ENCODE measurements at places on chromosomes 1 and 21.

GRCh38 chr1:180201451-180202200, 28.4 kb upstream of the LHX4 start:
- no peak for DNase-seq

DNA sequence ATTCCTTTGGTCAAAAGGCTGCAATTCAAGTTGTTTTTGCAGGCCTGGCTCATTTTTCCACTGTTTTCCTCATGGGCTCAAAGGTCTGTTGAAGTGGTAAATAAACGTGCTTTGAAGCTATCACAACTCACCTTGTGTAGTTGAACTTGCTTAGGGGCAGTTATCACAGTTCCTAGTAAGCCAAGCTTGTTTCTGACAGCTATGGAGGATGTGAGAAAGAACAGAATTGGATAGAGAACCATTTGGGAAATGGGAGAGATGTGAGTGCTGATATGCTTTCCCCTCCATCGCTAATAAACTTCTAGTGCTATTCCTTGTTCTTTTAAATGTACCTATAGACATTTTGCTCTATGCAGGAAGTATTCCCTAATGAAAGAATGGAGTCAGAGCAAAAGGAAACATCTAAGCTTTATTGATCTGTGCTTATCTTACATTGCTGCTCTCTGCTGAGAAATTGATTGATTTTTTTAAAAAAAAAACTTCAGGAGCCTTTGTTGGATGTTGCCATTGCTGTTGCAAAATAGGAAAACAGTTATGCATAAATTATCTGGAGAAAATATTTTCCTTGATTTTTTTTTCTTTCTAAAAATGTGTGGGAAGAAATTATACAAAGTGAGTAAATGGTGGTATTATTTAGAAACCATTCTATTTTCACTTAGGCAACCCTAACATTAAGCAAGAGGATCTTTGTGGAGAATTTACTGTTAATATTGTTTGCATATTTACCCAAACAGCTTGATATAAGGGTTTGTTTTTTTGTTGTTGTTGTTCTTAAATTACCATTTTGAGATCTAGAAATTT, 118.2 kb downstream of the MAGI3 start:
- no peak for DNase-seq

DNA sequence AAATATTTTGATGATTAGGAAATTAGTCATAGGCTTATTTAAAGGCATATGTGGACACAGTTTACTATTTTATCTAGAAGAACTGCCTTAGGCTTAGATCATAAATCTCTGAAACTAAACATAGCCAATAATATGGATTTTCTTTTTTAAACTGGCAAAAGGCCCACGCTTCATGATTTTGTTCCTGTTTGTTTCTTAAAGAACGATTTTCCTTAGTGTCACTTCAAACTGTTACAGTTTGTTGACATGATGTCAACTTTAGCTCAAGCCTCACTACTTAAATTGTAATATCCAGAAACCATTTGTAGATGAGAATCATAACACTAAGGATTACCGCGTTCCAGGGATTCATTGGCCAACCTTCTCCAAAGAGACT, 322.6 kb downstream of the HHIPL2 start:
- no peak for DNase-seq

- no peak for DNase-seq
Observed at GRCh38 chr1:174209347-174210187, 50.2 kb downstream of the RABGAP1L start.

DNA sequence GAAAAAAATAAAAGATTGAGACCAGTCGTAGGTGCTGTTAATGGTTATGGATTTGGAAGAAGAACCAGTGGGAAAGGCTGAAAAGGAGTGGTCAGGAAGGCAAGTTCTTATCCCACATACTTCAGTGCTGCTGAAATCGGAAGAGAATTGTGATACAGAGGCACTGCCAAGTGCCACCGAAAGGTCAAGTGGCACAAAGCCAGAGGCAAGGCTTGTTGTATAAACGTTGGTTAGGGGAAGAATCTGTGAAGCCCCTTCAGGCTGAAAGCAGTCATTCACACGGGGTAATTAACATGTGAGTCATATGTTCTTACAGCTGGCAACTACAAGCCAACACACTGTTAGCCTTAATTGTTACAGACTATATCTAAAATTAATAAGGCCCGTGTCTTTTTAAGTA, 48.8 kb downstream of the ZBTB40 start:
- DNase-seq, result no peak

- DNase-seq, result peak; percentile 12
Observed at GRCh38 chr1:6343506-6344405, 49.8 kb downstream of the ACOT7 start.

- no peak for DNase-seq
Observed at GRCh38 chr1:198607714-198608113, 31.1 kb upstream of the PTPRC start.

GRCh38 chr1:174815474-174815908, 184.3 kb upstream of the CACYBP start:
- DNase-seq, result no peak
